ENCODE measurements at places on chromosomes 4 and X.

DNA sequence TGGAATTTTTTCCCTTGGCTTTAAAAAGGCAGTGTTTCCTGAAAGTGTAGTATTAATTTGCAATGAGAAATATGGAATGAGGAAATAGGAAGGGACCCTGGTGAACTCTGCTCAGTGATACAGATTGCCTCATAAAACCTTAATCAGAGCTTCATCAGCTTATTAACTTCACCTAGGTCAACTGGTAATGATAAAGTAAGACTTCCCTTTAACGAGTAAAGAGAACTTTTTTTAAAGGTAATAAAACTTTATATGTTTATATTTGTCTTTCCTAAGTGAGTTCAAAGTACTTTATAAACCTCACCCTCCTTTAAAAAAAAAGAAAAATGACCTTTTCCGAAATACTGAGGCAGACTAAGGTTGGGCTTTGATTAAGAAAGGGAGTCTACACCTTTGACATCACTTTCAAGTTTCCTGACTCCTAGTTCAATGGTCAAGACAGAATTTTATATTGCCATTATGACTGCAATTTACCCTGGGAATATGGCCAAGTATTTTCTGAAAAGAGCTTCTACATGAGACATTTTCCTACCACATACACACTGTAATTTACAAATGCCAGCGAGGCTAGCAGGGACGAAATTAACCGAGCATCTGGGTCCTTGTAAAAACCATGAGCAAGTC is 706.3 kb upstream of the TENM3 start:
- no peak for DNase-seq

DNA sequence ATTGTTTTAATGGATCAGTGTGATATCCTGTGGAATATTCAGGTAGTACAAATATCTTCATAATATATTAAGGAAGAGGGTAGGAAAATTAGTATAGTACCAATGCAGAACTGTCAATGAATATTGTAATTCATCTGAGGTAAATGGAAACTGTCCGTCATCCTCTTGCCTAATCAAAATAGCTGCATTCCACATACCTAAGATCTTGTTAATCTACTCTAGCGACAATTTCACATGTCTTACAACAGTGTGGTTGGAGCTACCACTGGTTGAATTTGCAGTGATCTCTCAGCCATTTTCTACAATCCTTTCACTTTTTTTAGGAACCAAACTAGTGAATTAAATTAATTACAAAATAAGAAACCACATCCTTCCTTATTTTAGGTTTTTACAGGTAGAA is 117.5 kb downstream of the PCDH18 start:
- peak; percentile 12 for DNase-seq

GRCh38 chr4:183831026-183831446 is 74.1 kb upstream of the STOX2 start:
- DNase-seq, result no peak

- no peak for DNase-seq
These were observed 410.4 kb upstream of the SMIM31 start for GRCh38 chr4:164343472-164343976.

- no peak for DNase-seq
These were observed 573.8 kb downstream of the MAGEB5 start for GRCh38 chrX:26789751-26790150.

DNA sequence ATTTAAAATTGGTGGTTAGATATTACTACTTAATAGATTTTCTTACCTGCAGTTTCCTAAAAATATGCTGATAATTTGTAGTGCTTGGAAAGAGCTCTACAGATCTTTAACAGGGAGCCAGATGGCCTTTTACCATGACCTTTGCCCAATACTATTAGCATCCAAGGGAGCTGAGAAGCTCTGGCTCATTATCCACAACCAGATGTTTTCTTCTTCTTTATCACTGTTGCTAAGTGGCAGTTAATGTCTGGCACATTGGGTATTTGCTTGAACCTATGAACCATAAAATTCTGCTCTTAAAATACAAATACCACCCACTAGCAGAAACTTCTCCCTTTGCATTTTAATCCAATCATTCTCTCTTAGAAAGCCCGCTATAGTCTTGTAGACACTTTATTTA is 1480.3 kb downstream of the C4orf33 start:
- no peak for DNase-seq

GRCh38 chr4:81274460-81274859 is 59.4 kb upstream of the PRKG2 start:
- DNase-seq, result no peak

- no peak for DNase-seq
These were observed 11.1 kb upstream of the FAM9C start for GRCh38 chrX:13055486-13055885.

DNA sequence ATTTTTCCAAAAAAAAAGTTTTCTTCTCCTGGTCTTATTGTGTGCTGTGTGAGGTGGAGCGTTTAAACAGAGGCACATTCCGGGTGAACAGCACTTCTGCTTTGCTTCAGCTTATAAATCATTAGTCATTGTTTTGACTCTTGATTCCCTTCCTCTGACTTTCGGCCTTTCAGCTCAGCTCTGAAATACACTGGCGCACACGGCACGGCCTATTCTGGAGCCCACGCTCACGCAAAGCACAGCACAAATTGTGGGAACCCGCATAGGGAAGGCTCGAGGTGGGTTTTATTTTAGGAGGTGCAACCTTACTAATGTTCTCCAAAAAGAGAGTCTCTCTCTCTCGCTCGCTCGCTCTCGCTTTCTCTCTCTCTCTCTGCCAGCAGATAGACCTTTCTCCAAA is 4.0 kb downstream of the POU3F4 start:
- no peak for DNase-seq

GRCh38 chrX:110180176-110180927 is 137.5 kb downstream of the AMMECR1 start:
- peak; percentile 78 for DNase-seq

DNA sequence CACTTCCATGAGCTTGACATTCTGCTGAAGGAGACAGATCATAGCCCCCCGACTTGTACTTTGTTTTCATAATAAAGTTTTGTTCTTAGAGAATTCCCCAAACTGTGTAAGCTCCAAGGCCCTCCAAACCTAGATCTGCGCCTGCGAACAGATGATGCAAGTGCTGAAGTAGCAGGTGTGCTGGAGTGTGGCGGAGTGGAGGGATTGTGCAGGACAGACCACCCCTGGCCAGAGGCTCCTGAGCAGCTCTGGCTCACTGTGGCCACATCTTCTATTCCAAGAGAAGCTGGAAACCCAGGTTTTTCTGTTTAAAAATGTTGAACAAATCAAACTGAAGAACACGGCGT is 46.4 kb downstream of the TBC1D14 start:
- DNase-seq, result no peak

- DNase-seq, result peak; percentile 38
These were observed 140.0 kb upstream of the HCCS start for GRCh38 chrX:10971176-10971575.

DNA sequence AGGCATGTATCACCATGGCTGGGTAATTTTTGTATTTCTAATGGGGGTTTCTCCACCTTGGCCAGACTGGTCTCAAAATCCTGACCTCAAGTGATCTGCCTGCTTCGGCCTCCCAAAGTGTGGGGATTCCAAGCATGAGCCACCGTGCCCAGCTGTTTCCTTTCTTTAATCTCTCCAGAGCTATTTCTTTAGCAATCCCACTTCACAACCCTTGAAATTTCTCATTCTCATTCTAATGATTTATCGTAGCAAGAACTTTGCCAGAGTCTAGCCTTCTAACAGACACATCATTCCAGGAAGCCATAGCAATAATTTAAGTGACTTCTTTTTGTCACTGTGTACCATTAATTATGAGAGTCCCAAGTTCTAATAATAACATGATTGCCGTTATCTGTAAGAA is 68.6 kb downstream of the RXFP1 start:
- DNase-seq, result no peak

- no peak for DNase-seq
These were observed 5.0 kb downstream of the FRYL start for GRCh38 chr4:48774760-48775710.

- DNase-seq, result no peak
These were observed 270.6 kb downstream of the ADGRA3 start for GRCh38 chr4:22245294-22245693.

DNA sequence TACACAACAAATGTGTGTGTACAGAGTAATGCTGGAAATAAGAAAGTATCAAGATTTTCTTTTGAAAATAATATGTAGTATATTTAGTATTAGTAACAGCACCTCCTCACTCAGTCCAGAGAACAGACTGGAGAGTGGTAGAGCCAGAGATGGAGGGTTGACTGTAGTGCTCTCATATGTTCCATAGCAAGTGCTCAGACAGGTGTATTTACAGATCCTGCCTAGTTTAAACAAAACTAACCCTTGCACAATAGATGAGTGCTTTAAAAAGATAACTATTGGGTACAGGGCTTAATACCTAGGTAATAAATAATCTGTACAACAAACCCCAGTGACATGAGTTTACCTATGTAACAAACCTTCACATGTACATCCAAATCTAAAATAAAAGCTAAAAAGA is 381.0 kb upstream of the EMCN start:
- DNase-seq, result no peak

DNA sequence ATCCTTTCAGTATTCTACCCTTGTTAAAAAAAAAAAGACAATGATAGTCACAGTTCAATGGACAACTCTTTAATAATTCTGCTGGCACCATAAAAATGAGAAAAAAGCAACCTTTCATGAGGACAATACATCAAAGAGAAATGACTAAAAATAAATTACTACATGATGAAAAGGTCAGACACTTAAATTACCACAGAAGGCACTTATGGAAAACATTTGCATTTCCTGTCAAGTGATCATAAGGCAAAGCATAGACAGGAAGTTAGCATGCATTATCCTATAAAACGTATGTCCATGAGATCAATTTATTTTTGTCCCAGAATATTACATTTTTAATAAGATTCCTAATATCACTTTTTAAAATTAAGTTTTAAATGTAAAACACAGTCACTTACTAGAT is 303.8 kb downstream of the SPOCK3 start:
- no peak for DNase-seq

DNA sequence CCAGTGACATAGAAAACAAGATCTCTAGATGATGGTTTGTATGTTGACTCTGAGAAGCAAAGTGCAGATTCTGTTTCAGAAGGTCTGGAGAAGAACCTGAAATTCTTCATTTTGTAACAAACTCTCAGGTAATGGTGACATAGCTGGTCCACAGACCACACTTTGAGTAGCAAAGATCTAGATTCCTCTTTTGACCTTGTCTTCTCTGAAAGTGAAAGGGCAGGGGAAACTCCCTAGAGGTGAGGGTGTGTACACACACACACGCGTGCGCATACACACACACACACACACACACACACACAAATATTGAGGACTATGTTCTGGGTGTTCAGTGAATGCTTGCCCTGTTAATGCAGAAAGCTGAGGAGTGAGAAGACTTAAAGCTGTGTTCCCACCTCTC is 110.1 kb downstream of the NHSL2 start:
- DNase-seq, result no peak

- peak; percentile 78 for DNase-seq
These were observed 104.2 kb downstream of the AFF1 start for GRCh38 chr4:87038837-87039615.

- no peak for DNase-seq
These were observed 6.9 kb downstream of the LSM6 start for GRCh38 chr4:146182443-146182842.

DNA sequence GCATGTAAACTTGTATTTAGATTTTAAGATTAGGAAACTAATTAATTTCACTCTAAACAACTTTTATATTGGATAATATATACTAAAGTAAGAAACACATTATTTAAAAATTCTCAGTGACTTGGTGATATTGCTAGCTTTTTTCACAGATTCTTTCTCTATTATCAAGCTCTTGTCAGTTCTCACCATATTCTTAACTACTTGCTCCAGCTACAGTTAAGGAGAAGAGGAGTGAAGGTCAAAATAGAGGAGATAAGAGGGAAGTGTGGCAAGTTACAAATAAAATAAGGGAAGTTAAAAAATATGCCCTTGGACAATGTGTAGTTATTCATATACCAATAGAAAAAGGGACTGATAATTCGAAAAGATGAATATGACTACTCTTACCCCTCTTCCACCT is 34.7 kb upstream of the NAF1 start:
- DNase-seq, result no peak

GRCh38 chr4:5755161-5755560 is 44.2 kb downstream of the EVC start:
- DNase-seq, result no peak

DNA sequence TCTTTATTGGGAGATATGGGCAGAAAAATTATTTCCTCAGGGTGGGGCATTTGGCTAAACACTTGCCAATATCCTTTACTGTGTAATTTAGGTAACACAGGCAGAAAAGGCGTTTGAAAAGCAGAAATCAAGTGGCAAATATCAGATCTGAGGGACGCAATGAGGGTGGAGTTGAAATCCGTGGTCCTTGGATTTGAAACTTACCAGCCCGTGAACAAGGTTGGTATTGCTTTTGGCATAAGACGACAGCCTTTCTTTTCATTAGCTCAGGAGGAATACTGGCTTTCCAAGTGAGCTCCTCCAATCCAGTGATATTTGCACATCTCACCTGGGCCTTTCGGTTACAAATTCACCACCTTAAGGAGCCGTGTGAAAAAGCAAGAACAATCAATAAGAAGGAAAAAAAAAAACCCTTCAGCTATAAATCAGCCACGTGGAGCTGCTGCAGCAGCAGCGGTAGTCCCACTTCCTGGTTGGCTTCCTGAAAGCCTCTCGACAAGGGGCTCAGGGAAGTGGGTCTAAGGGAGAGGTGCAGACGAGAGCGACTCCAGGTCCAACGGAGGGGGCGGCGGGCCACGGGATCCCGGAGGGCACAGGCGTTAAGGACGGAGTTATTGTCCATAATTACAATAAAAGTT is 734 bp upstream of the GALNT7 start:
- DNase-seq, result peak; percentile 33

DNA sequence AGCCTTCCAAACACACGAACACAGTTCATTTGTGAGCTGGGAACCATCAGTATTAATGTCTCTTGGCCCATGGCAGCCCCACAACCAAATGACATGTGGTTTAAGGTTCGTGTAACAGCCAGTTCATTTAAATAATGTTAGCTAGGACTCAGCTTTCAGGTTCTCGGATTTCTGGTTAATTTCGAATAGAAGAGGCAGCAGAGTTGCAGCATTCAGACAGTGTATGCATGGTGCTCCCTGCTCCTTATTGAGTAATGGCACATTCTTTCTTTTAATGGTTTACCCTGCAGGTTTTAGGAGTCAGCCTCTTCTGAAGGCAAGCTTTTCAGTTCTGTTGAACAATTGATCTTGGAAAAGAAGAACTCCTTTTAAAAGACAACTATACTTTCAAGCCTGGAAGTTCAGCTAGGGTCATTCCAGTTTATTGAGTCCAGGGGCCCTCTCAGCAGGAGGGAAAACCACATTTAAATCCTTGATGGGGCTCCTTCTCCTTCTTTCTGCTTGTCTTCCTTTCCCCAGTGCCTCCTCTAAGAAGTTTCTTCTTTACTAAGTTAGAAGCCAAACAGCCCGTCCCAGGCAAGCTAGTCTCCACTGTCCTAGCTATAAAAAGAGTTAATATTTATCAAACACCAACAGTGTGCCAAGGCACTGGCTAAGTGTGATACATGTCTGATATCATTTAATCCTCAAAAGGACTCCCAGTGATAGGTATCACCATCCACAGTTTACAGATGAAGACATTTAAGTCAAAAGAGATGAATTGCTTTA is 5.0 kb upstream of the RNF175 start:
- no peak for DNase-seq

GRCh38 chr4:89270792-89271191 is 36.8 kb downstream of the GPRIN3 start:
- DNase-seq, result no peak

Measured in fibroblast of skin of right biceps (primary cell).